ENCODE measurements at places on chromosomes 5 and 9. TPM values are rescaled to one million over a fixed set of nuclear protein-coding genes. Genes with fewer than 3 reads are reported as not detected.

The PIP5KL1 gene
- polyA plus RNA-seq, result 1.8 TPM

The OR13C3 gene
- not detected for polyA plus RNA-seq

The PCDHGA4 gene
- 2.0 TPM for polyA plus RNA-seq

The MAT2B gene
- 102 TPM for polyA plus RNA-seq

The MSX2 gene
- 0.31 TPM for polyA plus RNA-seq

GRCh38 chr9:128045831-128046230 lies 21.3 kb downstream of the NAIF1 start:
- DNase-seq, result no peak

DNA sequence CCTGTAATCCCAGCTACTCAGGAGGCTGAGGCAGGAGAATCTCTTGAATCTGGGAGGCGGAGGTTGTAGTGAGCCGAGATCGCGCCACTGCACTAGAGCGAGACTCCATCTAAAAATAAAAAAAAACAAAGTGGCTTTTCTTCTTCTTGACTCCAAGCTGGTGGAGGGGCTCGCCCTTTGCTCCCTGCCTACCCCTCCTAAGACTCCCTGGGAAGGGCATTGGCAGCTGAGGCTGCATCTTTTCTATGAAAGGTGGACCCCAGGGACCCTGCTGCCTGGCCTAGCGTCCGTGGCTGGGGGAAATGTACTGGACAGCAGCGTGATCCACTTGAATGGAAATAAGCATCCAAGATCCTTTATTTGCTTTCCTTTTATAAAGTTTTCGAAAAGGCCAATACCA lies 24.0 kb downstream of the ROPN1L start:
- no peak for DNase-seq

GRCh38 chr5:103244398-103244797 lies 14.2 kb upstream of the MACIR start:
- no peak for DNase-seq

DNA sequence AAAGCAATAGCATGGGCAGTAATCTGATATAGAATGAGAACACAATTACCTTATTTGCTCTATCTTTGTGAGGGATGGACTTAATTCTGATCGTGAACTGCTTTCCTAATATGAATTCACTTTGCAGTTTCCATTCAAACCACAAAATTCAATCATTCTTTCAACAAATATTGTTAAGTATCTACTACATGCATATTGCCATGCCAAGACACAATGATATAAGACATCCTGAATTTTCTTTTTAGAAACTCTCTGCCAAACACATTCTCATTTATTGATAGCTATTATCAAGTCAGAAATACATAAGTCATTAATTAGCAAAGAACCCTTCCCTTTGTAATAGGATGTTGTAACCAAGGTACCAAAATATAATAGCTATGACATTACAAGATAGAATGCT lies 121.6 kb upstream of the TARS1 start:
- DNase-seq, result no peak

DNA sequence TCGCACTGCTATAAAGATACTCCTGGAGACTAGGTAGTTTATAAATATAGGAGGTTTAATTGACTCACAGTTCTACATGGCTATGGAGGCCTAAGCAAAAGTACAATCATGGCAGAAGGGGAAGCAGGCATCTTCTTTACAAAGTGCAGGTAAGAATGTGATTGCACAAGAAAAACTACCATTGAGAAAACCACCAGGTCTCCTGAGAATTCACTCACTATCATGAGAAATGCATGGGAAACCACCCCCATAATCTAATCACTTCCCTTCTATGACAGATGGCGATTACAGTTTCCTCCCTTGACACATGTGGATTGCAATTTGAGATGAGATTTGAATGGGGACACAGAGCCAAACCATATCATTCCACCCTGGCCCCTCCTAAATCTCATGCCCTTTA lies 121.2 kb upstream of the ST8SIA4 start:
- no peak for DNase-seq

GRCh38 chr5:10172247-10172646 lies 77.4 kb downstream of the ATPSCKMT start:
- DNase-seq, result no peak

GRCh38 chr5:179080724-179081123 lies 20.6 kb downstream of the ZNF354C start:
- DNase-seq, result no peak

DNA sequence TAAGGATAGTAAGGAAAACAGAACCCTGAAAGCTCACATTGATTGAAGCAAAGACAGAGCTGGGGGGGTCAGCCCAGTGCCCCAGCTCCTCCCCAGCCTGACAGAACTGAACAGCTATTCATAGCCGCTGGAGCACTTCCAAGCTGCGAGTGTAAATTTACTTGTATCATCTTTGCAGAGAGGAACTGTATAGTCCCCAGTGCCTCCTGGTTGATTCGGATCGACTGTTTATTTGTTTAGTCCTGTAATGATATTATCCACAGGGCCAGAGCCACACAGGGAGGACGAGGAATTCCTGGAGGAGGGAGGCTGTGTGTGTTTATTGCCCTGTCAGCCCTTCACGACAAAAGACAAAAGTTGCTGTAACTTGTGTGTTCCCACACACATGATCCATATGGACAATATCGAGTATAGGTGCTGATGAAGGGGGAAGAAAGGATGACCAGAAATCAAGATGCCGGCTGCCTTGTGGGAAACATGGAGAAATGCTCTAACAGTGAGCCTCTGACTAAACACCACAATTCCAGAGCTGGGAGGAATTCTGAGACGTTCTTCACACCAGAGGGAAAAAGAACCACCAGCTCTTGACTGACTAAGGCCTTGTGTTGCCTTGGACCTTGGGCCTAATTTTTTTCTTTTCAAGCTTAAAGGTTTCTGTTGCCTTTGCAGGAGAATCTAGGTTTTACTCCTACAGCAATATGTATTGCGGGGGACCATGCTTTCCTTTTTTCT lies 31.1 kb downstream of the FOXD1 start:
- no peak for DNase-seq

GRCh38 chr9:127130661-127131538 lies 8.5 kb upstream of the ANGPTL2 start:
- no peak for DNase-seq
